ENCODE measurements at places on chromosomes 3 and 15.

DNA sequence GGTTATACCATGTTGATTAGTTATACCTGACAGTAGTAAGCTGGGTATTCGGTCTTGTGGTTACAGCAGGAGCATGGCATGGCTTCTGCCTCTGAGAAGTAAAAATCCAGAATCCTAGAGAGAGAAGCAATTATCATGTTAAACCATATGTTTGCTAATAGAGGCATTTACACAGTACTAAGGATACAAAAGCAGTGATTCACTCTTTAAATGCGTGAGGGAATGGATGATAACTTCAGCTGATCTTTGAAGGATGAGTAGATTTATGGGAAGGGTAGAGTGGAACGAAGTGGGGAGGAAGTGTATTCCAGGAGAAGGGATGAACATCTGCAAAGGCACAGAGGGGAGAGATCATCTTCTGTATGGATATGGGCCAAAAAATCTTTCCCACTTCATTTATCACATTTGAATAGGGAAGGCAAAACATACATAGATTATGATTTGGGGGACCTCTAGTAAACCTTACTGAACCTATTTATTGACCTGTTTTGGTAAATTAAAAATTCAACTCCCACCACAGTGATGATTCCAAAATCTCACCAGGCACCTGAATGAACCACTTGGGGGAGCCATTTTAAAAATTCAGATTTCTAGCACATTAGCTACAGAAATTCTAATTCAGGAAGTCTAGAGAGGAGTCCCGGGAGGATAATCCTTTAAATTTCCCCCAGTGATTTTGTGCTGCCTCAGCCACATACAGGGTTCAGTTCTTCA lies 35.1 kb downstream of the IGSF10 start:
- DNase-seq = no peak

DNA sequence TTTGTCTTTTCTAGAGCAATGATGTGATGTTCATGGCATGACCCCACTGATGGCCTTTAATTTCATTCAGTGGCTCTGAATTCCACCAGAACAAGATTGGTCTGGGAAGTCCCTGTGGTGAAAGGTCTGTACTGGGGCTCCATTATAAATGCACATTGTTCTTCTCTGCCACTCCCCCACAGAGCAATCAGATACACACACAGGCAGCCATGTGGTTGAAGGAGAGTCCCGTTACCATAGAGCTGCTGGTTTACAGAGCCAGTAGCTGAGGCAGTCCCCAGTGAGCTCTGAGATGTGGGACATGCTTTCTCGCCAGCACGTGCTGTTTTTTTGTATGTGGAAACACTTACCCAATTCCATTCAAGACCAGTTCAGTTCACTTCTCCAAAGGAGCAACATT lies 172.7 kb upstream of the TRIM42 start:
- no peak for DNase-seq

- no peak for DNase-seq
Measured at GRCh38 chr3:13427662-13428603, 7.8 kb upstream of the NUP210 start.

- DNase-seq = peak; percentile 84
Measured at GRCh38 chr3:53493963-53494791, at the start of gene CACNA1D. CACNA1D (plus strand) TSS chr3:53494611; CDS start chr3:53495167, 556 bp downstream.

DNA sequence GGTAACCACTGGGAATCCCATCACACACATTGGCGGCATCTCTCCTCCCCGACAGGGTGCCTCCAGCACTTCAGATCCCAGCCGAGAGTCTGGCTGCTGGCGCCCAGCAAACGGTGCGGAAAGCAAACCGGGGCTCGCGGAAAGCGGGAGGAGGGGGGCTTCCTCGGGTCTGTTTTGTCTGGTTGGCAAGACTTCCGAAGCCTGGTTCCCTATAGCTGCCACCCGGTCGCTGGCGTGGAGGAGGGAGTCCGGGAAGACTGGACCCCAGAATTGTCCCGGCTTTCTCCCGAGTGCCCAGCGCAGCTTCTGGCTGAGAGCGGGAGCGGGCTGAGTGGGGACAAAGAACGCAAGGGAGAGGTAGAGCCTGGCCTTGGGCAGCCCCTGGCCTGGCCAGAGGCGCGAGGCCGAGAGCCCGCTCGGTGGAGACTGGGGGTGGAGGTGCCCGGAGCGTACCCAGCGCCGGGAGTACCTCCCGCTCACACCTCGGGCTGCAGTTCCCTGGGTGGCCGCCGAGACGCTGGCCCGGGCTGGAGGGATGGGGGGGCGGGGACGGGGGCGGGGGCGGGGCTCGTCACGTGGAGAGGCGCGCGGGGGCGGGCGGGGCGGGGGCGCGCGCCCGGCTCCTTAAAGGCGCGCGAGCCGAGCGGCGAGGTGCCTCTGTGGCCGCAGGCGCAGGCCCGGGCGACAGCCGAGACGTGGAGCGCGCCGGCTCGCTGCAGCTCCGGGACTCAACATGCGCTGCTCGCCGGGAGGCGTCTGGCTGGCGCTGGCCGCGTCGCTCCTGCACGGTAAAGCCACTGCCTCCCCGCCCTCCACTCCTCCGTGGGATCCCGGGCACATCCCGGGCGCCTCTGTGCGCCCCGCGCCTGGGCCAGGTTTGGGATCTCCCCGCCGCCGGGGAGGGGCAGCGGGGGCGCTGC lies at the start of gene CHRNA7:
CHRNA7 (plus strand) TSS at position 654 of the 920 bp plus-strand sequence; CDS start at position 734, 80 bp downstream.
- DNase-seq = peak; percentile 85

GRCh38 chr3:66467996-66468735 lies 32.7 kb downstream of the LRIG1 start:
- no peak for DNase-seq

- DNase-seq = no peak
Measured at GRCh38 chr15:68315495-68316031, 38.0 kb downstream of the FEM1B start.

DNA sequence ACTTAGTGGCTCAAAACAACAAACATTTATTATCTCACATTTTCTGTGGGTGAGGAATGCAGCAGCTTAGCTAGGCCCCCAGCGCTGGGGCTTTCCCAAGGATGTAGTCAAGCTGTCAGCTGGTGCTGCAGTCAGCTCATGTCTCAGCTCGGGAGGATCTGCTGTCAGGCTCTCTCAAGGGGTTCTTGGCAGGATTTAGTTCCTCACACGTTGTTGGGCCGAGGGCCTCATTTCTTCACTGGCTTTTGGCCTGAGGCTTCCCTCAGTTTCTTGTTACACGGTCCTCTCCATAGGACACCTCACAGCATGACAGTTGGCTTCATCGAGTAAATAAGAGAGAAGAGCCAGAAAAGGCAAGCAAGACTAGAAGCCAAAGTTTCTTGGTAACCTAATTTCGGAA lies 13.7 kb upstream of the U2SURP start:
- DNase-seq = no peak

- no peak for DNase-seq
Measured at GRCh38 chr3:39112113-39112512, 4.6 kb downstream of the TTC21A start.
